ENCODE measurements at places on chromosomes 16 and 17. TPM values are rescaled to one million over a fixed set of nuclear protein-coding genes. Genes with fewer than 3 reads are reported as not detected.

Gene KRTAP17-1
- not detected for polyA plus RNA-seq

DNA sequence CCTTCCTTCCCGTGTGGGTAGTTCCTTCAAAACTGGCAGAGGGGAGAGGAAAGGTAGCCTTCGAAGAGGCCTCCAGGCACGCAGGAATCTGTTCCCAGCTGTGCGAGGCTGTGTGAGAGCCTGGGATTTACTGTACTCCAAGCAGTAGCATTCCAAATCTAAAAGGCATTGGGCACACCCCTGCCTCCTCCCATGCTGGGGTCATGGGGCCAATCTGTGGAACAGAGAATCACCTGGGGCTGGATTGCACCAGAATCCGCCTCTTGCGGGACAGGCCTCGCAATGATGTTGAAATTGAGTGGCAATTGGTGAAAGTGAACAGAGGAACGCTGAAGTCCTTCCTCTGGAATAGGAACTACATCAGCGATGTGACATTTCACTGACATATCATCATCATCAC lies 72.5 kb upstream of the IRX3 start:
- no peak for DNase-seq

Gene VAT1L
- 5.8 TPM for polyA plus RNA-seq

- DNase-seq = no peak
These were observed 9.9 kb downstream of the SLC5A11 start for GRCh38 chr16:24855678-24856077.

GRCh38 chr17:49846938-49847712 lies 744 bp downstream of the TAC4 start:
- no peak for DNase-seq
